ENCODE measurements at places on chromosomes 3 and 15.
A peak's percentile ranks its signal among the peaks of the same experiment; 100 is the strongest.

DNA sequence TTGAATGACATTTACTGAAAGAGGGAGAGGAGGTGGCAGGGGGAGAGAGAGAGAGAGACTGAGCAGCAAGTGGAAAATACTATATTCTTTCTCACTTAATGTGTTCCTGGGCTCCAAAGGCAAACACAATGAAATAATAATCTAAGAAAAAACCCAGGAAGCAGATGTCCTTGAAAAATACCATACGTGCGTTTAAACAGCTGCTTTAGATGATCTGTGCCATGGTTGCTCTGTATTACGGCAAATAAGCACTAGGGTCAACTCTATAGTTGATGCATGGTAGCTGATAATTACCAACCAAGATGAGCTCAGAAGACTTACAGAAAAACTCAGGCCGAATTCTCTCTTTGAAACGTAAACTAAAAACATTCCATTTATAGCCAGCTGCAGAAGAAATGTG, 410.3 kb upstream of the TBL1XR1 start:
- no peak for DNase-seq

- DNase-seq, result no peak
These were observed 151.5 kb downstream of the ALCAM start for GRCh38 chr3:105518203-105518602.

GRCh38 chr3:110956081-110956480, 115.5 kb upstream of the NECTIN3 start:
- DNase-seq, result no peak

GRCh38 chr15:40409366-40409765, 3.8 kb downstream of the IVD start:
- peak; percentile 27 for DNase-seq

DNA sequence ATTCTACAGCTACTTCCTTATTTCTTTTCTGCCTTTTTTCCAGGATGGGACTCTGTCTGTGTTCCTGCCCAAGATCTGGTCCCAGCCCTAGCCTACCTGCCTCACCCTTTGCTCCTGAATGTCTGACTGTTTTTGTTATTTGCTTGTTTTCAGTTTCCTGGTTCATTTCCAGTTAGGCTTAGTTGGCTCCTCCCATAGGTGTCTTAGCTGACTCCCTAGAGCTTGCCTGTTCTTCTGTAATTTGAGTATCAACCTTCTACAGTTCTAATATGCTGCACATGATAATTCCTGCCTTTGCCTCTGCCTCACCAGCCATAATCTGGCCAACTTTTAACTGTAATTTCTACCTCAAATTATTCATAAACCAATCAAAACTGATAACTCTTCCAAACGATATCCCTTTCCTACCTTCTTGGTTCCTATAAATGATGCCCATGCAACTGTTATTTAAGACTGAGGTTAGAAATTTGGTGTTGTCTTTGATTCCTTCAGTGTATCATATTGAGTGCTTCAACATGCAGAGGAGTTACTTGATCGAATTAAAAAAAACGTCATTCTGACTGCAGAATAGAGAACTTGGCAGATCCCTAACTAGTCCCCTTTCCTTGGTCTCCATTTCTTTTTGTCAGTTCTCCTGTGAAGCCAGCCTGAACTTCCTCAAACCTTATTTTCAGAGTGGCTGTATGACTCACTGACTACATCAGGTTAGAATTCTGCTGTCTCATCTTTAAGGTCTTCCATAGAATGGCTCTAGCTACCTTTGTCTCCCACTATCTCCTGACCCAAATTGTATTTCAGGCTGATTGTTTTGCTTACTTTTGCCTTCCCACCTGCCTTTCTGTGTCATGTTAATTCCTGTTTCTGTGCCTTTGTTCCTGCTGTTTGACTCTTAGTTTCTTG, 8.4 kb downstream of the GOLM2 start:
- DNase-seq, result peak; percentile 7

- DNase-seq, result no peak
These were observed 275.9 kb downstream of the ZIC4 start for GRCh38 chr3:147130461-147130860.

- DNase-seq, result no peak
These were observed 1.4 kb downstream of the PPM1L start for GRCh38 chr3:160757233-160758106.

DNA sequence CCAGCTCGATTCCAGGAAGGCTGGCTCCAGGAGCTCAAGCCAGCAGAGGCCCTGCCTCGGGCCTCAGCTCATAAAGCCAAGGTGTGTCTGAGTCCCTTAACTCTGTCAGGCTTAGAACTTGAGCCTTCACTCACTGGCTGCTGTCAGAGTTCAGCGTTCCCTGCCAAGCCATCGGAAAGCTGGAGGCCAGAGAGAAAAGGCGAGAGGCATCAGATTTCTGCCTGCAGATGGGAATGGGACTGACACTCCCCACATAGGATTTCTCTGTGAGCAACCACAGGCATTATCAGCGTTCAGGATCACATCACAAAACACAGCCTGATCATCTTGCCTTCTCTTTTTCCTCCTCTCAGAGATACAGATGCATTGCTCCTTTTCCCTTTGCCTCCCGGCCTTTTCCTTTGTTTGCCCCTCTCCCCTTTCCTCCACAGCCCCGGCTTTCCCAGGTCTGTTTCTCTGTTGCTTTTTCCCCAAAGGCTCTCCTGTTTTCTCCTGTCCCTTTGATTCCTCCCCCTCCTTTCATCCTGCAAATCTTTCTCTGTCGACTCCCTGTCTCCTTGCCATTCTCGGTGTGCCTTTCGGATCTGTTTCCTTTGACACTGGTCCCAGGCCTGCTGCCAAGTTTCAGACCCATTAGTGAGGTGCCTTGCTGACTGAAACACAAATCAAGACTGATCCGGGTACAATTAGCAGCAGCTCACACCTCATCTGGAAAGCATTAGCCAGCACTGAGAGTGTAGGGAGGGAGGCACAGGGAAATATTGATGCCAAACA, 44.5 kb upstream of the BOC start:
- DNase-seq, result no peak

DNA sequence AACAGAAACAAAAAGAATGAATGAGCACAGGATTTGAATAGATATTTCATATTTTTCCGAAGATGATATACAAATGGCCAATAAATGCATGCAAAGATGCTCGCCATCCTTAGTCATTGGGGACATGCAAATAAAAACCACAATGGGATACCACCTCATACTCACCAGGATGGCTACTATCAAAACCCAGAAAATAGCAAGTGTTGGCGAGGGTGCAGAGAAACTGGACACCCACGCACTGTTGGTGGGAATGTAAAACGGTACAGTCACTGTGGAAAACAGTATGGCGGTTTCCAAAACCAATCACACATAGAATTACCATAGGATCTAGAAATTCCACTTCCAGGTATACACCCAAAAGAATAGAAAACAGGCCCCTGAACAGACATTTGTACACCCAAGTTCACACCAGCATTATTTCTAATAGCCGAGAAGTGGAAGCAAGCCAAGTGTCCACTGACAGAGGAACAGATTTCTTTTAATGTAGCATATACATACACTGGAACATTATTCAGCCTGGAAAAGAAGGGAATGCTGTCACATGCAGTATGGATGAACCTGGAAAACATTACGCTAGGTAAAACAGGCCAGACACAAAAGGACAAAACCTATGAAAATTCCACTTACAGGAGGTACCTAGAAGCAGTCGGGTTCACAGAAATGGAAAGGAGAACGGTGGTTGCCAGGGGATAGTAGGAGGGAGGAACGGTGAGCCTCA, 3.6 kb downstream of the RNF168 start:
- peak; percentile 12 for DNase-seq

- DNase-seq, result no peak
These were observed 29.5 kb upstream of the USP3 start for GRCh38 chr15:63474810-63475316.

GRCh38 chr3:178231645-178232044, 304.6 kb upstream of the KCNMB2 start:
- no peak for DNase-seq

GRCh38 chr3:128468285-128468790, 1.6 kb upstream of the DNAJB8 start:
- no peak for DNase-seq

DNA sequence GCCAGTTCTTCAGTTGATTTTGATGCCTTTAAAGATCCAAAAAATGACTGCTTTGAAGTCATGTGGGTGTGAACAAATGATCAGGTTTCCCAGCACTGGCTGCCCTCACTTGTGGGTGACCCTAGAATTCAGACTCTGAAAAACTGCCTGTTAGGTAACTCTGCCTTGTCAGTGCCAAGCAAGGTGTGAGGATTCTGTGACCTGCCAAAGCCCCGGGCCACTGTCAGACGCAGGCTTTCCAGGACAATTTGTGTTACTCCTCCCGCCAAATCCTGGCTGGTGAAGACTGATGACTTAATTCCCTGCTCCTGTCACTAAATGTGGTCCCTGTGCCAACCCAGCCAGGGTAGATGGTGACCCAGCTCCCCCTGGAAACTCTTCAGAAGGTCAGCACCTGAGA, 99.2 kb upstream of the PSMD6 start:
- no peak for DNase-seq

GRCh38 chr3:53808496-53808895, 37.7 kb downstream of the CHDH start:
- DNase-seq, result no peak

DNA sequence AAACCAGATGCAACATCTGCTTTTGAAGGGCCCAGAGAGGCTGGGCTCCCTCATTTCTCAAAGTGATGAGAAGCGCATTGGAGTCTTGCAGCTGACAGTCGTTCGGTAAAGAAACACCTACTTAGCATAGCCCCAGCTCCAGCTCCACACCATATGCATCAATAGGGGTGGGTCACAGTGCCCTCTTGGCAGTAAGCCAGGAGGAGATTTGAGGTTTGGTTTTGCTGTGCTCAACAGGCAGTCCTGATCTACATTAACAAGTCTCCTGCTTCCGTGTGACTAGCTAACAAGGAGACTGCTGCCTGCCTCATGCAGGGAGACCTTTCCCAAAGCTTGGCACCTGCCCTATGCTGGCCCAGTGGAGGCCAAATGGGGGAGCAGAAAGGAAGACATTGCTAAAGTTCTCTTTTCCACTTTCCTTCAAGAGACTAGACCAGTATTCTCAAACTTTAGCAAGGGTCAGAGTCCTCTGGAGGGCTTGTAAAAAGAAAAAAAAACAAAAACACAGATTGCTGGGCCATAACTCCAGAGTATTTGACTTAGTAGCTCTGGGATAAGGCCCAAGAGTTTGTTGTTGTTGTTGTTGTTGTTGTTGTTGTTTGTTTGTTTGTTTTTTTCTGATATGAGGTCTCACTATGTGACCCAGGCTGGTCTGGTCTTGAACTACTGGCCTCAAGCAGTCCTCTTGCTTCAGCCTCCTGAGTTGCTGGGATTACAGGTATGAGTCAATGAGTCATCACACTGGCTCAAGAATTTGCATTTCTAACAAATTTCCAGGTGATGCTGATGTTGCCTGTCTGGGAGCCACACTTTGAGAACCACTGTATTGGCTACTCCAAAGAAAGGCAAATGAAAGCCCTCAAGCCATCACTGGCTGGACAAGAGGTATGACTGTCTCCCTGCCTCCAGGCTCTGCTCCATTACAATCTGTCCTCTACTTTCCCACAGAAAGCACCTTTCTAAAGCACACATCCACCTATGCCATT, 294.9 kb downstream of the RORA start:
- DNase-seq, result no peak

- peak; percentile 62 for DNase-seq
These were observed 1.7 kb downstream of the PKM start for GRCh38 chr15:72229076-72229946.

GRCh38 chr15:78105476-78106241, 13.3 kb downstream of the SH2D7 start:
- DNase-seq, result peak; percentile 43

- DNase-seq, result no peak
These were observed 31.0 kb downstream of the PGBD4 start for GRCh38 chr15:34132881-34133280.

- DNase-seq, result no peak
These were observed 135.7 kb upstream of the IL12A start for GRCh38 chr3:159852821-159853505.

DNA sequence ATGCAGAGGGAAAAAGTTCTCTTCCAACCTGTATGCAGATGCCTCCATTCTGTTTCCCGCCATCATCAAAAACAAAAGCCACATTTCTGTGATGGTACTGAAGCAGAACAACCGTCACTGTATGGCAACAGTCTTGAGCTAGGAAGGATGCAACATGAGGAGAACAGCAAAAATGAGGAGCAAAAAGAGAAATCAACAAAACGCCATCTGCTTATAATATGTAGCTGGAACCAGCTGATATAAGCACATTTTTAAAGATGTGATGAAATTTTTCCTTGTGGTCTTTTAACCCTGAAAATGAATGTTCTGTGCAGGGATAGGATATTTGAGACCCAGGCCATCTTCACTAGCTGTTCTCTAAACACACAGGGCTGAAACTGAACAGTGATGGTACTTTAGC, 287.0 kb downstream of the ZIC4 start:
- DNase-seq, result no peak

GRCh38 chr3:66588340-66588847, 87.6 kb upstream of the LRIG1 start:
- DNase-seq, result no peak

GRCh38 chr15:41811432-41812195, 16.3 kb upstream of the JMJD7 start:
- DNase-seq, result peak; percentile 81

DNA sequence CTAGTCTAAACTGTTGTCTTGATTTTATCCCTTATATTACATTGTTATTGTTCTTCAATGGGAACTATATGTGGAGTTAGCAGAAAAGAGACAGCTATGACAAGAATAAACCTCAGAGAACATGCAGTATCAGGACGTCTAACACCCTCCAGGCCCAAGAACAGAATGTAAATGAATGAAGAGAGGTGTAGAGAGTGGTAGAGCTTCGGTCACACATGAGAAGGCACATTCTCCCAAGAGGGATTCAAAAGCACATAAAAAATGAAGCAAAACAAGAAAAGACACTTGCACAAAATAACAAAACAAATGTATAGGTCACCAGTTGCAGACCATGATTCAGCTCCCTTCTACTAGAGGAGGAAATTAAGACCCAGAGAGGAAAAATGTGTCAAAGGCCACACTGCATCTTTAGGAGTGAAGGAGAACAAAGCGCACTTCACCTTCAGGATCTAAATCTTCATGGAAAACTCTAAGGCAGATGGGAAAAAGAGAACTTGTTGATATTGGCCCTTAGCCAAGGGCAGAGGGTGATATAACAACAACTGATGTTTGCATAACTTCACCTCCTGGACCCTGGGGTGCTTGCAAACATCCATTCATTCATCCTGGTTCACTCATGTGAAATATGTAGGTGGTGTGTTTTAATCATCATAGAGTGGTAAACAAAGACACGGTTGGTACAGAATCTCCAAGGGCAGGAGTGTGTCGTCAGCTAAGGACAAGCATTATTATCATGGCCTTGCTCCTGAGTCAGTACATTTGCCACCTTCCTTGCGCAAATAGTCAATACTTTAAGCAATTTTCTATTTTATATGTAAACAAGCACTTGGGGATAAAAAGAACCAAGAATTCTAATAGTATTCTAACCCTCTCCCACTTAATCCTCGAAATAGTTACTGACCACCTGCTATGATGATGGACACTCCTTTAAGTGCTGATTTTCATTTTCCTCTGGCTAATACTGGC, 8.8 kb downstream of the NEK10 start:
- no peak for DNase-seq

DNA sequence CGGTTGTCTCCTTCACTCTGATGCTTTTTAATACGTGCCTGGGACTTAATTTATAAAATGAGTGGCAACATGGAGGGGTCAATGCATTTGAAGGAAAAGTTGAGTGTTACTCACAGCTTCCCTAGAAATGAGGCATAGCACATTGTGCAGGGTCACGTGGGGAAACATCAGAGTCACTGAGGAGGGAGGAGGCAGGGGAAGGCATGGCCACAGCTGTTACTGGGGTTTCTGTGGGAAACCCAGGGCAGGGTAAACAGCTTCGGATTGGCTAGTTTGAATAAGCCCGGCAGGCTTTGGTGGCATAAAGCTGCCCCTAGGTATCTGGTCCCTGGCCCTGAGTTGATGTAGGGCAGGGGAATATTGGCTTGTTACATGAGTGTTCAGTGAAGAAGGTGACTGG, 98.9 kb upstream of the ST8SIA2 start:
- DNase-seq, result no peak
